ENCODE measurements at places on chromosomes 2 and 18.

DNA sequence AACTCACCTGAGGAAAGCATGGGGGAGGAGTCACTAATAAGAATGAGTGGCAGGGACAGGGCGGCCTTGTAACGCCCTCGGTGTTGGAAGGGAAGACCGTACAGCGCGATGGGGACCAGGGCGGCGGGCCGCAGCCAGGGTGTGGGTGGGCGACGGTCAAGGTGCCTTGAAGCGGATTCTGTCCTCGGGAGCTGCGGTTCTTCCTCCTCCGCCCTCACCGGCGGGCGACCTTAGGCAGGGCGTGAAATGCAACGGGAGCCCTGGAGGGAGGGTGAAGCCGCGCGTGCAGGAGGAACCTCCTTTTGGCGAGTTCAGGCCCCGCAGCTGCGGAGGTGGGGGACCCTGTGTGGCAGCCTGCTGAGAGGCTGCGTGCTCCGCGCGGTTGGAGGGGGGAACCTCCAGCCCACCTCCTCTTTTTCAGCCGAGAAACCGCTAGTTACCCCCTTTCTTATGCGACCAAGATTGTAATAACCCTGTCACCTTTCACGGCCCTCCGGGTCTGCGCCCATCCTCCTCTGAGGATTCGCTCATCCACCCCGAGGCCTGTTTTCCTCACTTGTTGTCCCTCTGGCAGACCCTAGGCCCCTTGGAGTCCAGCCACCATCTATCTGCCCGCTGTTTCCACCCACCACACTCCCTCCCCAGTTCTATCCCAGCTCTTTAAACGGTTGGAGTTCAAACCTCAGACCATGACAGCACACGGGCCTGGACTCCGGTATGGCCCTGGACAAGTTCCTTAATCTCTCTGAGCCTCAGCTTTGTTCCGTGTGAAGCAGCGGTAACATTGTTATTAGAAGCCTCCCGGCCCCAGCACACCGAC lies 823 bp upstream of the RNU2-63P start:
- no peak for DNase-seq

DNA sequence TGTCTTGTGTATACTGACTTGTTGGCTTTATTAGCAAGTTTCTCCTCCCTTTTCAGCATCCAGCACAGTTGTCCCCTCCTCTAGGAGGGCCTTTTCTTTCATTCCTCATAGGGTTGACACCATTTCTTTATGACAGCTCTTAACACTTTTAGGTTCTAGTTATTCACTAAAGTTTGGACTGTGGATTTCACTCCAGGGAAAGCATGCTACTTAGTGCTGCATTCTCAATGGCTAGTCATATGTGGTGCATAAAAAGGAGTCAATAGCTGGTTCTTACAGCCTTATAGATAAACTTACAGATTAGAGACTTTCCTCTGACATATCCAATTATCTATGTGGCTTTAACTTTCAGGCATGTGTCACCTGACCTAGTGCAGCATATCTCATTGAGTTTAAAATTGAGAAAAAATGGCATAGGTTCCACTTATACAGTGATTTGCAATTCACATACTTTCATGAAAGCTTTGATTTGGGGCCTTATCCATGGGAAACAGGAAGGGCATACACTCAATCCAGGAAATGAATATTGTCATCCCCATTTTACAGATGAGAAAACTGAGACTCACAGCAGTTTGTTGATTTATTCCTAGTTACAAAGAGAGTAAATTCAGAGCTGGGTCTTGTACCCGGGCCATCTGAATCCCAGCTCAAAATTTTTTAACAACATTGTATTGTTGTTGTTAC lies 289.7 kb downstream of the LPIN1 start:
- no peak for DNase-seq

DNA sequence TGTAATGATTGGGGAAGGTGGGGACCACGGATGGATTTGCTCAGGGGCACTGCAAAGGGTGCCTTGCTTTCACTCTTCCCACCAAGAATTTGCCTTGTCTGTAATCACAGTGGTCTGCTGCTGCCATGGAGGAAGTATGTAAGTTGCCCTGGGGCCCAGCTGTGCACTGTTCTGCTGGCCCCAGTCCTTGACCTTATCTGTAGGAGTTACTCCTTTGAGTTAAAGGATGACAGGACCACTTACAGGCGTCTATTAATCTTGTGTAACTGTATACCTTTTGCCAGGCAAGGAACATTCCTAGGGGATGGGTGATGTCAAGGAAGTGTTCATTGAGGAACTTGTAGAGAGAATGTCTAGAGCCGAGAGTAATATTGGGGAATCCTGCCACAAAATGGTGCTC lies 212.8 kb upstream of the LRRTM1 start:
- no peak for DNase-seq

DNA sequence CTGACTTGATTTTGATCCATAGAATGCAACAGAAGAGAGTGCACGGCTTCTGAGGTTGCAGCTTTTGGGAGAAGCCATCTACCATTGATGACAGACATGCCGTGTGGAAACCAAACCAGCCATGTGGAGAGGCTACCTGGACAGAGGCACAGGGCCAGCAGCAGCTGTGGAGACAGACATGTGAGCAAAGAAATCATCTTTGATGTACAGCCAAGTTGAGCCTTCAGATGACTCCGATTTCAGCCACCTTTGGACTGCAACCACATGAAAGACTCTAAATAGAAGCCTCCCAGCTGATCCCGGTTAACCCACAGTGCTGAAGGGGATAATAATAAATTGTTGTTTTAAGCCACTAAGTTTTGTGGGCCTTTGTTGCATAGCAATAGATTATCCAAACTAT lies 54.2 kb downstream of the TSN start:
- no peak for DNase-seq

DNA sequence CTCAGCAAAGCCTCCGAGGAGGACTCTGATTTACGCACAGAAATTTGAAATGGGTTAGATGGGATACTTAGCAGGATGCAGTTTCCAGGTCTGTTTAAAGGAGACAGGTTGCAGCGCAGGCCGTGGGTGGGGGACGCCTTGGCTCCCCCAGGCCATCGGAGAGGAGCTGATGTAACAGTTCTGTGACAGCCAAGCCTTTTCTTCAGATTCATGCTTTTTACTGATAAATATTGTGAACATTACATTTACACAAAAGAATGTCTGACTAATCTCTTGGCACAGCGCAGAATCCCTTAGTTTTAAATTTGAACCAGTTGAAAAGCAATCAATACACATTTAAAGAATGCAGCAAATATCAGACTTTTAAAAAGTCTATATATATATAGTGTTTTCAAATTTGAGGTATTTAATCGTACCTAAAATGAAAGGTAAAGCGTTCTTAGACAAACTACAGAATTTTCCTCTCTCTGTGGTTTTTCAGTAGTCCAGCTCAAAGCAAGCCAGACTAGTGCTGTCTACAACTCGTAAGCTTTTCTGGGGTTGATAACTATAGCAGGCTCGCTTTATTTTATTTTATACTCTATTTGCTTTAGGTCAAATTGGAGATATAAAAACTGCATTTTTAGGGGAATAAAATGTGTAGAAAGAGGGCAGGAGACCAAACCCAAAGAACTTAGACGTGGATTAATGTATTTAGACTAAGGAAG lies 221.9 kb downstream of the PIEZO2 start:
- DNase-seq: no peak

GRCh38 chr2:207180741-207181140 lies 15.0 kb upstream of the KLF7 start:
- DNase-seq: no peak

- DNase-seq: no peak
Observed at GRCh38 chr2:84132370-84132769, 326.7 kb downstream of the SUCLG1 start.

- peak; percentile 86 for DNase-seq
Observed at GRCh38 chr2:133287709-133288108, 280.6 kb downstream of the NCKAP5 start.

DNA sequence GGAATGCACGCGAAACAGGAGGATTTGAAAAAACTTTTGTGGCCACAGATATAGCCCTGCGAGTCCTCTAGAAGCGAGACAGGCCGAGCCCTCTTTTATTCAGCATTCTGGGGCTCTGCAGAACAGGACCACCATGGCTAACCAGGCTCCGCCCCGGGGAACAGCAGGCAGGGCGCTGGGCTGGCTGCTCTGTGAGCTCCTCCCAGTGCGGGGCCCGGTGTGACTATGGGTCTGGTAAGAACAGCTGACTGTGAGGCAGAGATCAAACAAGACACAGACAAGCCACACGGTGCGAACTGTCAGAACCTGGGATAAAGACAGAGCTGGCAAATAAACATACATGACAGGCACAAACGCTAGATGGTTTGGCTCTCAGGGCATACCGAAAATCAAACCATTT lies 15.5 kb downstream of the PXDN start:
- no peak for DNase-seq

GRCh38 chr18:50014606-50015005 lies 180.3 kb downstream of the MYO5B start:
- DNase-seq: no peak

- DNase-seq: no peak
Observed at GRCh38 chr2:230676546-230676945, 36.1 kb upstream of the CAB39 start.

DNA sequence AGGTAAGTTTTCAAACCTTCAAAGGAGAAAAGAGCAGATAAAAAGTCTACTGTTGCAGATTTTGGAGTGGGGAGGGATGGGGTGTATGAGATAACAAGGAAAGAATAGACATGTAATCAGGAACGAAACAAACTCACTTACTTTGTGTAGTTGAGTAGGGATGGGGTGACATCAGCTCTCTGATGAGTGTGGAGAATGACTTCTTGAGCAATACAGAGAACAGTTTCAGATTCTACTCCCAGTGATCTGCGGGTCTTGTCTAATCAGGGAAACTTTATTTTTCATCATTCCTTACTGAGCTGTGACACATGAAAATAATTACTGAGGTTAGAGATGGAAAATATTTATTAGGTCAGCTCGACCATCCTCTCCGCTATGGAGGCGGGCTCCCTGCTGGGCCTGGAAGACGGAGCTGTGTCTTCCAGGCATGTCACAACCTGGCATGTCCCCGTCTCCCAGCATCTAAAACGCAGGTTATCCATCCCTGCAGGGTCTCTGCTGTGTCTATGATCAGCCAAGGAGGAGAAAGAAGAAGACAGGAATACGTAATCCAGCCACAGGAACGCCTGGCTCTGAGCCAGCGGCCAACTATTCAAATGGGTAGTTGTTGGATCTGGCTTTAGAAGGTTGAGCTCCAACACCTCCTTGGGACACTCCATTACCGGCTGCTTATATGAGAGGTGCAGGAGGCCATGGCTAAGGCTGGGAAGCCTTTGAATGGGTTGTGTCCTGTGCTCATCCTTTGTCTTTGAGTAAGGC lies 99.0 kb upstream of the SATB2 start:
- peak; percentile 23 for DNase-seq

GRCh38 chr2:66682476-66682875 lies 247.6 kb downstream of the MEIS1 start:
- no peak for DNase-seq

All from AG09309 (cell line).